Stimulated activated CD8-positive, alpha-beta memory T cell treated with anti-CD3 and anti-CD28 coated beads, Interleukin-4, amount 100 ng/mL, for 1 hour (primary cell): ENCODE measurements at places on chromosomes 12 and 14.

DNA sequence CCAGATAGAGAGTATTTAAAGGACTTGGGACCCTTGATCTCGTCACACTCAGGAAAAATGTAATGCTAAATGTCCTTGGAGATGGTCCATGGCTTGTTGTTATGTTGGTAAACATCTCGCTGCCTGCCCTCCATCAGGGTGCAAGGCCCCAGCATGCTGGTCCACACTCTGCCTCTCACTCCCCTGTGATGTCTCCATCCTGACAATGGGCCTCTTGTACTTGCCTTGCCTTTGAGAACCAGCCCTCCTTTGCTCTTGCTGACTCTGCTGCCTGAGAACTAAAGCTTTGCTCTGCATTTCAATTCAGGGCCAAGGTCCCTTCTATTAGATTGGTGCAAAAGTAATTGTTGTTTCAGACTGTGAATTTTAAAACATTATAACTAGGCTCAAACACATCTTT, 131.0 kb upstream of the LMNTD1 start:
- DNase-seq = no peak

DNA sequence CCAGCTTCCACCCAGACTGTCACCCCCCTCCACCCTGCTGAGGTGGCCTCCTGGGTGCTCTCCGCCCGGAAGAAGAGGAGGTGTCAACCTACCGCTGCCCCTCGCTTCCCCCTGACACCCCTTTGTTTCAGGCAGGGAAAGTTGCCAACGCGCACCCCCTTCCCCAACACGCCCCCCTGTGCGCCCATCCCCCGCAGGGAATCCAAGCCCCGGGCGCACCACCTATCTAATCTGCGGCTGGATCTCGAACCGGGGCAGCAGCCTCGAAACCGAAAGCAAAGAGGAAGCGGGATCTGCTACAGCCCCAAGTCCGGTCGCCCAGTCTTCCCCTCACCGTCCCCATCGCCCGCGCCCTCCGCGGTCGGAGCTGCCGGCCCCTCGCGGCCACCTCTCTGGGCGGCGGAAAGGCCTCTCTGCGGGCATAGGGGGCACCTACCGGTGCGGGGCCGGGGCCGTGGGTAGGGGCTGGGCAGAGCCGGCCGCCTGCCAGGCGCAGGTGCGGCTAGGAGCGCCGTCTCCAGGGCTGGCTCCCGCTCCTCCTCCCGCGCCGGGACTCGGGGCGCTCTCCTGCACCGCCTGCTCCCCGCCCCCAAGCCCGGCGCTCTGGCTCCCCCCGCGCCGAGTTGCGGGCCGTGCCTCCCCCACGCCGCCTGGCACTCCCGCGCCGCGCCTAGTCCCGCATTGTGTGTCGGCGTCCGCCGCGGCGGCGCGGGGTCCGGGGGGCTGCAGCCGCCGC, 18.3 kb upstream of the PLEKHH1 start:
- no peak for DNase-seq

DNA sequence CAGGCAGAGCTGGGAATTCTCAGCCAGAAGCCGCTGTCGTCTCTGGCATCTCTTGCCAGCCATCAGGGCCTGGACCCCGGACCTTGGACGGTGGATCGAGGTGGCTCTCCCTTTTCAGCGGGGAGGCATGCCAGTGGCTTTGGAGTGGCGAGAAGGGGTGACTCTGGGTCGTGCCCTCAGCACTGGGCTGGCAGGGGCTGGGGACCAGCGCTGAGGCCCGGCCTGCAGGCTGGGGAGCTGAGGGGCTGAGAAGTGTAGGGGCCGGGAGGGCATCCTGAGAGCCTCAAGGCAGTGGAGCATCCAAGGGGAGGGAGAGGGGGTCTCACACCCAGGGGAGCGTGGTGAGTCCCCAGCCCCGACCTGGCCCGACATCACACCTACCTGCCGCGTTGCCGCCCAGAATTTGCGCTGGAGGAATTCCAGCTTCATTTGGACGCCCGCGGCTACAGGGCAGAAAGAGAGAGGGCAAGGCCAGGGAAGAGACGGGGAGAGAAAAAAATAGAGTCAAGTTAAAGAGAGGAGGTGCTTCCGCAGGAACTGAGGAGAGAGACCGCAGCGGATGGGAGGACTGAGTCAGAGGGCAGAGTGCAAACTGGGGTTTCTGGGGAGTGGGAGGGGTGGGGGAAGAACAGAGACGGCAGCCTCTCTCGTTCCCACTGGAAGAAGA, 9.0 kb upstream of the LRTM2 start:
- DNase-seq = no peak

GRCh38 chr12:11794751-11795150, 145.3 kb downstream of the ETV6 start:
- DNase-seq = no peak

- no peak for DNase-seq
Measured at GRCh38 chr12:21296751-21297406, 37.8 kb downstream of the SLCO1A2 start.

DNA sequence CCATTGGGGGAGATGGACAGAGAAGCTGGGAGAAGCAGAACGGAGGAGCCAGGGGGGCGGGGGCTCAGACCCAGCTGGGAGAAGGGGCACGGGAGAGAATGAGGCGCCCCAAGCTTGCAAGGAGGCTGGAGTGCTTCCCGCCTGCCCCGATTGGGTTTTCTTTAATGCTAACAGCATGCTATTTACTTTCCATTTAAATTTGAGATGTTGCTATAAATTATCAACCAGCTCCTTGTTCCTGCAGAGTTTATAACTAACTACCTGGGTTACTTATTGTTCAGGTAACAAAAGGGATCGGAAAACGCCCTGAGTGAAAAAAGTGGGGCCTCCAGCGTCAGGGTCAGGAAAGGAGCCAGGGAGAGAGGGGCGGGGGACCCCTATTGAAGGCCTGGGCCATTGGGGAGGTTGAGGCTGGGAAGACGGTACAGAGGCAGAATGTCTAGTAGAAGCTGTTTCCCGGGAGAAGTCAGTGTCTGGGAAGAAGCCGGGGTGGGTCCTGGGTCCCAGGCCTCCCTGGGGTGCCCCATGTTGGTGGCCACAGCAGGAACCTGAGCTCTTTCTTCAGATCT, 2.5 kb downstream of the HNF1A start:
- DNase-seq = no peak

GRCh38 chr14:55129428-55130195, 560 bp downstream of the LGALS3 start:
- no peak for DNase-seq

- DNase-seq = no peak
Measured at GRCh38 chr12:132740652-132741051, 21.0 kb downstream of the ANKLE2 start.

- DNase-seq = peak; percentile 28
Measured at GRCh38 chr12:4857472-4858291, 52.0 kb upstream of the KCNA1 start.

- DNase-seq = peak; percentile 49
Measured at GRCh38 chr14:23056145-23056955, 970 bp downstream of the CDH24 start.

- no peak for DNase-seq
Measured at GRCh38 chr12:25384038-25384892, 133.5 kb upstream of the KRAS start.

DNA sequence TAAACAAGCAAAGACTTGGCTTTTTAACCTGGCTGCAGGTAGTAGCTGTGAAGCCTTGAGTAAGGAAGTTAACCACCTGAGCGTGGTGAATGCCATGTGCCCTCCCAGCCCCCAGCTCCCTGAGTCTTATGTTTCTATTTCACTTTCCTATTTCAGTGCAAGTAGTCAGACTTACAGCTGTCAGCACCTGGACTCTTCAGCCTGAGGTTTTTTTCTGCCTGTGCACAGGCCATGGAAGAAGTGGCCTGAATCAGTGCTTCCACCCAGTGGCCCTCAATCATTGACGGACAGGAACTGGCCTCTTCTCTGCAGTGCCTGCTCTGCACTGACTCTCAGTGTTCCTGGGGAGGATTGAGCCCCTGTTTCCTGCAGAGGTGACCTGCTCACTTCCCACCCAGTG, 796.4 kb downstream of the MED13L start:
- DNase-seq = no peak

GRCh38 chr12:53147653-53148052, 32.9 kb upstream of the ZNF740 start:
- DNase-seq = no peak

GRCh38 chr12:47777741-47778558, 4.9 kb downstream of the SLC48A1 start:
- DNase-seq = no peak

DNA sequence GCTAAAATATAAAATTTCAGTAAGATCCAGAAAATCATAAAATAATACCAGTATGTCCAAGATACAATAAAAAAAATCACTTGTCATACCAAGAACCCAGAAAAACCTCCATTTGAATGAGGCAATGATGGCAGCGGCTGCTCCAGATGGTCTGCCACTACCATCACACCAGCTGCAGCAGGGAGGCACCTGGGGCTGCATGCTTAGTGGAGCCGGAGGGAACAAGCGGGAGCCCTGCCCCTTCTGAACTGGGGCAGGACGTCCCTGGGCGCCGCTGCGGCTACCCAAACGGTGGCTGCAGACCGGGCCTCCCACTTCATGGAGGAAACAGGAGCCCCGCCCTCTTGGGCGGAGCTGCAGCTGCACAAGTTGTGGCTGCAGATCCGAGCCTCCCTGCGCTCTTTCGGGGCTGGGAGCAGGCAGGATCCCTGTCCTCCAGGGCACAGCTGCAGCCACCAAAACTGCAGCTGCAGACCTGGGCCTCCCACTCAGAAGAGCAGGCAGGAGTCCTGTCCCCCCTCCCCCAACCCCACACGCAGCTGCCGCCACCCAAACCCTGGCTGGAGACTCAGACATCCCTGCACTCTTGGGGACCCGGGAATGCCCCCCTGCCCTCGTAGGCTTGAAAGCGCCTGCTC, 36.1 kb upstream of the OR5AU1 start:
- peak; percentile 22 for DNase-seq
